NCI-H2081 treated with DMSO at 0.1 percent for 48 hours (cell line): ENCODE measurements at places on chromosomes 6 and 20.

DNA sequence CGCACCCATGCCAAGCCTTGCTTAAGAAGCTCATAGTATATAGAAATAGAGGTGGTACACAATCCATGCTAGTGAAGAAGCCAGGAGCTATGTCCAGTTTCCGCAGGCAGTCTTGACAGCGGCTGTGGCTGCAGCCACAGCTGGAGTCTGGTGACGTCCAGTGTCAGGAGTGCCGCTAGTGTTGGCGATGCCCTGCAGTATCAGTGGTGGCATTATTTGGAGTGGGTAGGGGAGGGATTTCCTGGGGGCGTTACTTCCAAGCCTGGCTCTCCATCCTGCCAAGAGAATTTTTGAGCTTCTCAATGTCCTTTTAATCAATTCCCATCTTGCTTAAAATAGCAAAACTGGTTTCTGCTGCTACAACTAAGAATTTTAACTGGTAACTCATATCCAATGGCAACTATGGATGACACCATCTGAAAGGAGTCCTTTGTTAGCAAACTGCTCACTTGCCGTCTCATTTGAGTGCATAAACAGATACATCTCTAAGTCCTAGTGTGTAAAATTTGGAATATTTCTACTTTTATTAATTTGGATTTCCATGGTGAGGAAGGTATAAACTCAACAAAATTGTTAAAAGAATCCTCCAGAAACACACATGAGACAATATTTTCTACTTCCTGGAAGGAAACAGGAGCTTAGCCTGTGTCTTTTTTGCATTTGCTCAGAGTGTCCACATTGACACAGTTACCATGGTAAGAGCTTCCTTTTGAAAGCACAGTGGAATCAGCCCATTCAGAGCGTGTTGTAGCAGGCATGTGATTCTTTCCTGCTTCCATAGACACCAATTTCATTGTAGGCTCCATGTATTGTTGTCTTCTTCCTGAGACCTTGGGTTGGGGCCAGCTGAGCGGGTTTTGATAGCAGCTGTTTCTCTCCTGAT lies 44.6 kb upstream of the PXDC1 start:
- DNase-seq, result no peak

DNA sequence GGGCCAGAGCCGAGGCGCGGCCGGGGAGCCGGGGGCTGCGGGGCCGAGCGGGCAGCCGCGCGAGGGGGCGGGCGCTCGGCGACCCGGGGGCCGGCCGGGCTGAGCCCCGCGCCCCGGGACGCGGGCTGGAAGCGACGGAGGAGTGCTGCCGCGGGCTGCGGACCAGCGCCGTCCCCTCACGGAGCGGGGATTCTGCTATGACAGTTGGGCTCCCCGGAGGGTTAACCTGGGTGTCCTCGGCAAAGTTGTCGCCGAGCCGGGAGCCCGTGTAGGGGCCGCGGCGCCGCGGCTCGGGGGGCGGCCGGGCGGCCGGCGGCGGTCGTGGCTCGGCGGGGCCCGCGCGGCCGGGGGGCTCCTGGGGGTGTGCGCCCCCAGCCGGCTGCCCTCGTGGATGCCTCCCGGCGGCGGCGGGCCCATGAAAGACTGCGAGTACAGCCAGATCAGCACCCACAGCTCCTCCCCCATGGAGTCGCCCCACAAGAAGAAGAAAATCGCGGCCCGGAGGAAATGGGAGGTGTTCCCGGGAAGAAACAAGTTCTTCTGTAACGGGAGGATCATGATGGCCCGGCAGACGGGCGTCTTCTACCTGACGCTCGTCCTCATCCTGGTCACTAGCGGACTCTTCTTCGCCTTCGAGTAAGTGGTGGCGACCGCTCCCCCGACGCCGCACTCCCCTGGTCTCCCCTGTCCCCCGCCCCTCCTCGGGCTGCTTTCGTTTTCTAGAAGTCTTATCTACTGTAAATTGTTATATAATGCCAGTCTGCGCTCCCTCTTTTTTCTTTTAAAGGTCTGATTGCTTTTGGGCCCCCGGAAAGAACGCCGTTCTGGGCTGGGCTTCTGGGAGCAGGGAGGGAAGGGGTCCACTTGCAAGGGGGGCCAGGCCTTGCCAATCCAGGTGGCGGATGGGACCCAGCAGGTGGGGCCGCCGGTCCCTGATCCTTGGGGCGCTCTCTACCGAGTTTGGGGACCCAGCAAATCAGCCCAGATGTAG lies 936 bp downstream of the ZDHHC14 start:
- DNase-seq, result no peak

DNA sequence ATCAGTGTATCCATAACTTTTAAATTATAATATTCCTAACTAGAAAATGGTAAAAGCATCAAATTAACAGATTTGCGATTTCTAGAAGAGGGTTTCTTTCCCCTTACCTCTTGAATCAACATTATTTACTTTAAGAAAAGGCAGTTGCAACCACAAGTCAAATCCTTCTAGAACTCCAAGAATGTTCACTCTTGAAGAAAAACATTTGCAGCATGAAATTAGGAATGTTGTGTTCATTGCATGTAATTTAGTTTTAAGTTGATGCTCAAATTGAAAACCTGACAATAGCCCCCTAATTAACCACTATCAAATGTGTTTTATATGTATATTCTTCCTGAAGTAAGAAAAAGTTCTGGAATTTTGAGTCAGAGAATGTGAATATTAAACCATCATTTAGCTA lies 2.3 kb upstream of the REV3L start:
- no peak for DNase-seq

- DNase-seq, result no peak
Measured at GRCh38 chr20:50151034-50151743, 2.3 kb downstream of the PEDS1 start.

- DNase-seq, result no peak
Measured at GRCh38 chr20:54476169-54477009, 996 bp downstream of the DOK5 start.

GRCh38 chr6:44297063-44298038 lies 15.8 kb downstream of the AARS2 start:
- no peak for DNase-seq

DNA sequence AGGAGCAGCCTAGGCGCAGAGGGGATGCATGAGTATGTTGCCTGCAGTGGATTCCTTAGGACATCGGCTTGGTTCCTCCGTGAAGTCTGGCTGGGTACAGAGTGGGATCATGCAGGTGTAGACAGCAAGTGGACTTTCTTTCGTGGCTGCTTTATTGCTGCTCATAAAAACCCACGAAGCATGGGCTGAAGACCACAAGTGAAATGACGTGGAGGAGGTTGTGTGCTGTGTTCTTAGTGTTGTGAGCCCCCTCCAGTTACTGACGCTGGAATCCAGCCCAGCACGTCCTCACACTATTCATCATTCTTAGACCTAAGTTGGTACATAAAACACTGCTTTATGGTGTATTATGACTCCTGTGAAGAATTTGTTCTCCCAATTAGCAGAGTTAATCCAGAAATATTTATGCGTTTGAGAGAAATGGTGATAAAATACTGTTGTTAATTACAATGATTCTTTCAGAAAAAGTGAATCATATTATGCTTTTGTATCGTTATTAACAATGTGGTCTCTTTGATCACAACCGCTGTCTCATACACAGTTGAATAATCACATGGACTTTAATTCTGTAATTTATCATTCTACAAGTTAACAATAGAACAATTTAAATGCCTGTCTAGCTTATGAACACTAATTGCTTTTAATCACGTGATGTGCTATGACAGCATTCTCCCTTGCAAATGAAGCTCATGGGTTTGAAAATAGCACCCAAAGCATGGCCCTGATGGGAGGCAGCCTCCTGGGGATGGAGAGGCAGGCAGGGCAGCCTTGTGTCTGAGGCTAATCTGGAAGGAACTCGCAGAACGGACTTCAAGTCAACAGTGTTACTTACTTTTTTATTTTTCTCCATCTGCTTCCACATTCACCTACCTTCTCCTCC lies 233.9 kb upstream of the SYNDIG1 start:
- no peak for DNase-seq

GRCh38 chr6:98880486-98880885 lies 46.1 kb downstream of the POU3F2 start:
- DNase-seq, result no peak

GRCh38 chr6:38192487-38192886 lies 373.0 kb downstream of the ZFAND3 start:
- DNase-seq, result no peak

DNA sequence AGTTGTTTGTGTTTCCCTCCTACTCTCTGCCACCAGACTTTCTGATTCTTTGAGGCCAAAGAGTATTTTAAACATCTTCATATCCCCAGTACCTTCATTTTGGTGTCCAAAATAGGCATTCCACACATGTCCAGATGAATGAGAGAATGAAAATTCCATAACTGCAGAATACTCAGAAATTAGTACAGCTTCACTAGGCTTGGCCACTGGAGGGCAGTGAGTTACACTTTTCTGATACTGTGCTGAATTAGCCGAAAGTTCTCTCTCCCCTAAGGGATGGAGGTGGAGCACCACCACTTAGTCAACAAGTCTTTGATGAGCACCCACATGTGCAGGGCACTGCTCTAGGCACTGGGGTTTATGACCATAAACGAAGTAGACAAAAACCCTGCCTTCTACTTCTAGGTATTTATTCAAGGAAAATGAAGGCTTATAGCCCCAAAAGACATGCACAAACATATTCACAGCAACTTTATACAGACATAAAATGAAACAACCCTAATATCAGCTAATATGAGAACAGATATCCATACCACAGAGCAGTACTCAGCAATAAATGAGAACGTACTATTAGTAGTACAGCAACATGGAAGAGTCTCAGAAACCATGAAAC lies 46.1 kb upstream of the TMEM217 start:
- no peak for DNase-seq

DNA sequence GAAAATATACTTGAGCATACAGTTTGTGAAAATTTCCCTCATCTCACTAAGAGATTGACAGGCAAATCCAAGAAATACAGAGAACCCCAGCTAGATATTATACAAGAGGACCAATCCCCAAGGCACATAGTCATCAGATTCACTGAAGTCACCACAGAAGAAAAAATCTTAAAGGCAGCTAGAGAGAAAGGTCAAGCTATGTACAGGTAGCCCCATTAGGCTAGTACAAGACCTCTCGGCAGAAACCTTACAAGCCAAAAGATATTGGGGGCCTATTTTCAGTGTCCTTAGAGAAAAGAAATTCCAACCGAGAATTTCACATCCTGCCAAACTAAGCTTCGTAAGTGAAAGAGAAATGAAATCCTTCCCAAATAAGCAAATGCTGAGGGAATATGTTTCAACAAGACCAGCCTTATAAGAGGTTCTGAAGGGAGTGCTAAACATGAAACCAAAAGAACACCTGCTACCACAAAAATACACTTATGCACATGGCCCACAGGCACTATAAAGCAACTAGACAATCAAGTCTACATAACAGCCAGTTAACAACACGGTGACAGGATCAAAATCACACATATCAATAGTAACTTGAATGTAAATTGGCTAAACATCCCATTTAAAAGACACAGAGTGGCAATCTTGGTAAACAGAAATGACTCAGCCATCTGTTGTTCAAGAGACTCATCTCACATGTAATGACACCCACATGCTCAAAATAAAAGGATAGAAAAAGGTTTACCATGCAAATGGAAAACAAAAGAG lies 96.3 kb downstream of the FHL5 start:
- no peak for DNase-seq

DNA sequence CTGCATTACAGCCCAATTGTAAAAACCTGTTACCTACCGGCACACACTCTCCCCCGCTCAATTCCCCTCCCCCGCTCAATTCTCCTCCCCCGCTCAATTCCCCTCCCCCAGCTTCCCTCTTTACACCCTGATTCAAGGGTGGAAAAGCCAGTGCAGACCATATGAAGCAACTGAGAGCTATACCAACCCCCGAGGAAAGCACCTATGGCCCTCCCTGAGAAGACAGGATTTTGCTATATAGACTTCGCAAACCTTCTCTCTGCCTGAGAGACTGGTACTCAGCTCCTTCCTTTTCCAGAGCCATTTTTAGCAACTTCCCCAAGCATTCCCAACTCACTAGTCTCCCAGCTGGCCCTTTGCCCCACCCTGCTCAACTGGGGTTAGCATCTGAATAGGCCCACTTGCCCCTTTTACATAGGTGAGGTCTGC lies 7.6 kb downstream of the GNAS-AS1 start:
- DNase-seq, result no peak

DNA sequence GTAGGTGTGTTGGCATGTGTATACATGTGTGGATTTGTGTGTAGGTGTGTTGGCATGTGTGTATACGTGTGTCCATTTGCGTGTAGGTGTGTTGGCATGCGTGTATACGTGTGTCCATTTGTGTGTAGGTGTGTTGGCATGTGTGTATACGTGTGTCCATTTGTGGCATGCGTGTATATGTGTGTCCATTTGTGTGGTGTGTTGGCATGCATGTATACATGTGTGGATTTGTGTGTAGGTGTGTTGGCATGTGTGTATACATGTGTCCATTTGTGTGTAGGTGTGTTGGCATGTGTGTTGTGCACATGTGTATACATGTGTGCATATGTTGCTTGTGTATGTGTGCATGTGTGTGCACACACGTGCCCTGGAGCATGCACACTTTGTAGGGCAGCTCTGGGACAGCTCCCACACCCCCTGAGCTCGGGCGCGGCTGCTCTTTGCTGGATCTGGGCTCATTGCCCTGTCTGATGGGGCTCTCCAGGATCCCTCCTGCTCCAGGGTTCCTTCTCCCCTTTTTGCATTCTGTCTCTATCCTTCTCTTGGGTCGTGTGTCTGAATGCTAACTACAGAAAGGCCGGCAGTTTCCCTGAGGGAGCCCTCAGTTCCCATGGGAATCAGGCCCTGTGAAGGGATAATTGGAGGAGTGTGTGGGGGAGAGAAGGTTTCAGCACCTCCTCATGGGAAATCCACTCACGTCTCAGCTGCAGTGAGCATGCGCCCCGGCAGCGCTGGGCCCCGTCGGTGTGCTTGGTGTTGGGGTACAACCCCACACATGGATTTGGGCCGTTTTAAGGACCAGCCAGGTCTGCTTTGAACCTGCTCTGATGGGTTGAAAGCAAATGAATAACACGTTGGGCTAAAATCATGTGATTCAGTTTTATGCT lies 102.0 kb downstream of the ERMARD start:
- DNase-seq, result no peak

GRCh38 chr20:48455651-48456365 lies 372.0 kb downstream of the PREX1 start:
- DNase-seq, result no peak
